Left ventricle myocardium superior (tissue), 1 donor: ENCODE measurements at places on chromosomes 7 and 10. TPM values are rescaled to one million over a fixed set of nuclear protein-coding genes. Genes with fewer than 3 reads are reported as not detected.

Gene COL1A2
- total RNA-seq: 78.1 TPM

Gene STRIP2
- 23.3 TPM for total RNA-seq

GRCh38 chr10:63887600-63888370 is 366.6 kb downstream of the REEP3 start:
- no peak for DNase-seq

- DNase-seq: no peak
Measured at GRCh38 chr7:46072722-46073121, 151.7 kb upstream of the IGFBP3 start.

Gene ABCB1
- 4.8 TPM for total RNA-seq

- no peak for DNase-seq
Measured at GRCh38 chr7:127678947-127679346, 27.0 kb downstream of the SND1 start.

DNA sequence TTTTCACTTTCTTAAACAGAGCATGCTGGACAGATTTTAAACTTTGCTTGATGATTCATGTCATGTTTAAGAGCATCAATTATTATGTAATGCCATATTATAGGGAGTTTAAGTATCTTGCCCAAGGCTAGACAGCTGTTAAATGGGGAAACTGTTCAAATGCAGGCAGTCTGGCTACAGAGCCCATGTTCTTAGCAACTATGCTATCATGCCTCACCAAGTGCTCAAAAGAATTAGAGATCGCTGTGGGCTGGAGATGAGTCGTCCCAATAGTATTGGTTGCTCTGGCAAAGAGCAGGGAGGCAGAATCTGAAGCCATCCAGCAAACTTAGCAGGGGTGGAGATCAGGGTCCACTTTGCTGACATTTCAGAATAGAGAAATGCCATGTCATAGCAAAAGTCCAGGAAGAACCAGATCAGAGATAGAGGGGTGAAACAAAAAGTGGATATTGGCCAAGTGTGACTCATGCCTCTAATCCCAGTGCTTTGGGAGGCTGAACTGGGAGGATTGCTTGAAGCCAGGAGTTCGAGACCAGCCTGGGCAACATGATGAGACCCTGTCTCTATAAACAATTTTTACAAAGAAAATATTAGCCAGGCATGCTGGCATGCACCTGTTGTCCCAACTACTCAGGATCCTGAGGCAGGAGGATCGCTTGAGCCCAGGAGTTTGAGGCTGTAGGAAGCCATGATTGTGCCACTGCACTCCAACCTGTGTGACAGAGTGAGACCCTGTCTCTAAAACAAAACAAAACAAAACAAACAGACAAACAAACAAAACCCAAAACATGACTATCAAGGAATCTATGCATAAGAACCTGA is 57.8 kb downstream of the BAMBI start:
- DNase-seq: no peak

GRCh38 chr10:116437076-116437692 is 9.5 kb downstream of the PNLIPRP3 start:
- no peak for DNase-seq

Gene ITPRID1
- not detected for total RNA-seq

DNA sequence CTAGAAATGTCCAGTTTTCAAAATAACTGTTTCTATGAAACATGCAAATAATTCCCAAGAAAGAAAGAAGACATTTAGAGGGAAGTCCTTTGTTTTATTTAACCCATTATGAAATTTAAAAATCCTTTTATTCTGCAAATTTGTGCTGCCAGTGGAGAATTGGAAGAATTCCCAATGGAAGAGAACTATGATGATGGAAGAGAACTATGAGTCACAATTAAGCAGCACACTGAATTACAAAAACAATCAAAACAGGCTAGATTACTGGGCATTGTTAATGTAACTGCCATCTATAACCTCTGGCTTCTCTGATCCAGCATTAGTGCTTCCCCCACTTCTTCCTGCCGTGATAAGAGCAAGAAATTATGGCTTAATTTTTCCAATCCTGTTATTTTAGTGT is 126.2 kb upstream of the FEZF1 start:
- no peak for DNase-seq
